ENCODE measurements at places on chromosomes 3 and 15.

DNA sequence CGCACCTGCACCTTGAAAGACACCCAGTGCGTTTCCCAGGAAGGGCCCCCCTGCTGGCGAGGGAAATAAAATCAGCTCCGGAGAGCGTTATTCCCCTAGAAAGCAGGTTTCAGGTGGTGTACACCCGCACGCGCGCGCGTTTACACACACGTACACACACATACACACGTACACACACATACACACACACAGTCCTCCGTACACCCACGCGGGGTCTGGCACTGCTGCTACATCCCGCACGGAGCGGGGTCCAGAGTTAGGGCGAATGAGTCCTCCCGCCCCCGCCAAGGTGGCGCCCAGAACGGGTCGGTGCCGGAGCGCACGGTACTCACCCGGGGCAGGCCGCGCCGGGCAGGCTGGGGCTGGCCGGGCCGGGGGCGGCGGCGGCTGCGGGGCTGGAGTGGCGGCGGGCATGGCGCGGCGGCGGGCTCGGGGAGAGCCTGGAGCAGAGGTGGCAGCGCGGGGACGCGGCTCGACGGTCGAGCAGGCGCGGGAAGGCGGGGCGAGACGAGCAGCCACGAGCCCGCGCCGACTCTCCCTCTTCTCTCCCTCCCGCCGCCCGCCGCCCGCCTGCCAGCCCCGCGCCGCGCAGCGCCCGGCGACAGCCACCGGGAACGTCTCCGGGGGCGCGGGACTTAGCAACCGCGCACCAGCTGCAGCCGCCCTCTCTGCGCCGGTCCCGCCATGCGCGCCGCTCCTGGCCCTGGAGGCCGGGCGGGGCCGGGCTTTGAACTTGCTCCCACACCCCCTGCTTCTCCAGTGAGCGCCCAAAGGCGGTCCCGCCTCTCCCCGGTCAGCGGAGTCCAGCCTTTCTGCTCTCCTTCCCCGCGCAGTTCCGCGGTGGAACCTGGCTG lies at the start of gene DCLK3:
Gene DCLK3, minus strand, starts transcription at position 704 of the 854 bp plus-strand sequence. Its CDS starts 290 bp downstream, at position 414.
- DNase-seq, result no peak

GRCh38 chr15:32033186-32033890 lies 3.0 kb downstream of the CHRNA7 start:
- DNase-seq, result no peak

DNA sequence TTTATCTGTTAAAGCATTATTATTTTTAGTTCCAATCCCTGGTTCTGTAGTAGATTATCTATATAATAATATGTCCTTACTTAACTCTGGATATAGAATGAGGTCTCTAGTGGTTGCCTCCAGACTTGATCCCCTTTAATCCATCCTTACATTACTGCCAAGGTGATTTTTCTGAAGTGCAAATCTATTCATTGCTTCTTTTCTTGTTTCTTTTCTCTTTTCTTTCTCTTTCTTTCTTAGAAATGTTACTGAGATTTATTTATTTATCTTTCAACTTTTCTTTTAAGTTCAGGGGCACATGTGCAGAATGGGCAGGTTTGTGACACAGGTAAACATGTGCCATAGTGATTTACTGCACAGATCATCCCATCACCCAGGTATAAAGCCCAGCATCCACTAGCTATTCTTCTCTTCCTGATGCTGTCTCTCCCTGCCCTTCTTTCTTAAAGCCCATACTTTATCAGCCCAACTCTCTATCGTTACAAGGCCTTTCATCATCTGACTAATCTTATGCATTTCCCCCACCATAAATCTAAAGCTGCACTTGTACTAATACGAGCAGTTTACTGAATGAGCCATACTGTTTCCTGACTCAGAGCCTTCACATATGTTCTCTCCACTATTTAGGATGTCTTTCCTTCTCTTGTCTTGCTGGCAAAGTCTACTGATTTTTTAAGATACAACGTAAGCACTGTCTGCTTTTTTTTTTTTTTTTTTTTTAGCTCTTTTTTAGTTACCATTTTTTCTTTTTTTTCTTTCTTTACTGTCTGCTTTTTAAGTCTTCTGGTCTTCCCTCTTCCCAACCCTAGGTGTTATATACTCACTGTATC lies 4.6 kb downstream of the GLCE start:
- no peak for DNase-seq

DNA sequence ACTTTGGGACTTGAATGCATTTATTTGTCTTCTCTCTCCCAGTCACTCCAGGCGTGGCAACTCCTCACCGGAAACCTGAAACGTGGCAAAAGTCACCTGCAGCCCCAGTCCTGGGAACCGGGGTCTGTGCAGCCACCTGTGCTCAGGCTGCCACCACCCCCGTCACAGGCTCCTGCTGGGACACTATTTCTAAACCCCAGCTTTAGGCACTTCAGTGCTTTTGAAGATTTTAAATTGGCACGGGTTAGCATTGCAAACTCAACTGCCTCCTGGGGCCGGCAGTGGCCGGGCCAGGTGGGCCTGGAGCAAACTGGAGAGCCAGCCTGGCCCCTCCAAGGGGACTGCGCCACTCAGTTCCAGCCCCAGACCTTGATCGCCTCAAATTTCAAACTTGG lies 146.7 kb upstream of the IQSEC1 start:
- DNase-seq, result no peak

DNA sequence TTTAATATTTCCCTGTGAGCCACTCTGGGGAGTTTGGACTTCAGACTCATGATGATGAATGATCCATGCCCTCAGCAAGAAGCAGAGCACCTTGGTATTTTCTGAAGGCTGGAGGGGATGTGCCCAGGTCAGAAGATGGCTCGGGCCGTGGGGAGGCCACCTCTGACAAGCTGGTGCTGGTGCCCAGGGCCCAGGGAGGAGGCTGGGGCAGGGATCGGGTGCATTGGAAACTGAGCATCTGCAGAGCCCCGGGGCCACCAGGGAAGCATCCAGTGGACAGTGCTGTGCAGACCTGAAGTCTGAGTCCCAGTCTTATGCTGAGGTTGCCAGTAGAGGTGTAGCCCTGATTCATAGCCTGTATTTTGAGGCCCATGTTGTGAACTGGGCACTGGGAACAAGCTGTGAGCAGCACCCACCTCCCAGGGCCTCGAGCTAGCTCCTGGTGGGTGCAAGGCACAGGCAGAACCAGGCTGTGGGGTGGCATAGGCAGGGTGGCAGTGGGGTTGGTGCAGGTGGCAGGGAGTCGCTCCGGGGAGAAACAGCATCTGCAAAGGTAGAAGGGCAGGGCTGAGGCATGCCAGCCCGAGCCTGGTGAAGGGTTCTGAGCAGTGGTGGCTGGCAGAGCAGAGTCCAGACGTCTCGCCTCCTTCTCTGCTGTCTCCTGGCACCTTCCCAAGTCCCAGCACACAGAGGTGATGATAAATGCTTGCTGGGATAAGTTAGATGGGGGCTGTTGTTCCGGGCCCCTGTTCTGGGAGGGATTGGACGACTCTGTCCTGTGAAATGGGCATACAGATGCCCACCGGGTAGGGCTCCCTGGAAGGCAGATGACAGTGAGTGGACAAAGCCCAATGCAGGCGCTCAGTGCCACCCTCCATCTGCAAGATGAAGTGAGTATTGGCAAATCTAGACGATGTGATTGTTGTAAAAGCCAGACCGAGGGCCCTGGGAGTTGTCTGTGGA lies 10.6 kb downstream of the DNAJB8 start:
- DNase-seq, result no peak

DNA sequence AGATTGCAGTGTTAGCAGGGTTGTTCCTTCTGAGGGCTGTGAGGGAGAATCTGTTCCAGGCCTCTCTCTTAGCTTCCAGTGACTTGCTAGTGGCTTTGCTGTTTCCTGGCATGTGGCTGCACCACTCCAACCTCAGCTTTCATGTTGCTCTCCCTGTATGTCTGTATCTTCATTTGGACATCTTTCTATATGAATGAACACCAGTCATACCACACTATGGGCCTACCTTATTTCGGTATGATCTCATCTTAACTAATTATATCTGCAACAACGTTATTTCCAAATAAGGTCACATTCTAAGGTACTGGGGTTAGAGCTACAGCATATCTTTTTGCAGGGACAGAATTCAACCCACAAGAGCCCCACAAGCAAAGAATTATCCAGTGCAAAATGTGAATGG lies 356.7 kb upstream of the UMPS start:
- no peak for DNase-seq

- no peak for DNase-seq
Observed at GRCh38 chr3:108441071-108441507, 69.3 kb downstream of the MYH15 start.

DNA sequence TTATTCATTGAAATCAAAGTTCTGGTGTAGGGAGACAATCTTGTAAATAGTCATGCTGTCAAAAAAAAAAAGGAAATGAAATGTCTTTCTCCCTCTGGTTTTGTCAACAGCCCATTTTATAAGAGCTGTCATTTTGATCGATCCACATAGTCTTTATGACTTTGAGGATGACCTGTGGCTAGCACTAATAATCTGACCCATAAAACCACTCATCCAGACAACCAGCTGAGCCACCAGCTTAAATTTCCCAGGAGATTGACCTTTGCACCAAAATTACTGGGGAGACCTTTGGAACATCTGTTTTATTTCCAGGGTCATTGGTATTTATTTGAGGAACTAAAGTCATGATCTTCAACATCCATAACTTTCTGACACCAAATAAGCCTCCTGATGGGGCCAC lies 98.5 kb upstream of the MME start:
- DNase-seq, result no peak

DNA sequence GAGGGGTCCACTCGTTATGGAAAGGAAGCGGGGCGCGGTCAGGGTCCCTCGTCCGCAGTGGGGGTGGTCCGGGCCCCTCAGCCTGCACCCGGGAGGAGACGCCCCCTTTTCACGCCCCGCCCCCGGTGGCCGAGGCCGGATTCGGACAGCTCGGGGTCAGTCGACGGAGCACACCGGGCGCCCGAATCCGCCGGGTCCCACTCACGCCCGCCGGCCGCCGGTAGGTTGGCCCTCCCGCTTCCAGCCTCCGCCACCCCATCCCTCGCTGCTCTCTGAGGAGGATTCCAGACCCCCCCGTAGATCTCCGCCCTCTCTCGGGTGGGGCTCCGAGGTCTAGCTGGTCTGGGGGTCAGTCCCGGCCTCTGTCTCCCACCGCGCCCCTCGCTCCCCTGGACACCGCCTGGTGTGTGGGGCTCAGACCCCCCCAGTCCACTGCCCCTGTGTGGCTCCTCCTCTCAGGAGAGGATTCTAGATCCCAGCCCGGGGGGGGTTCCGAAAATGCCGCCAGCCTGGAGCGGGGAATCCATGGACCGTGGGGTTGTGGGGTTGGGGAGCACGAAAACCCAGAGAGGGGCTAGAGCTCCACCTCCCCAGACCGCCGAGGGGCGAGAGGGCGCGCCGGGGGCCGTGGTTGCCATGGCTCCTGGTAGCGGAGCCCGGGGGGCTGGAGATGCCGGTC lies 725 bp downstream of the CHL1 start:
- DNase-seq, result no peak

GRCh38 chr15:69626095-69627066 lies 173.8 kb downstream of the RPLP1 start:
- no peak for DNase-seq

DNA sequence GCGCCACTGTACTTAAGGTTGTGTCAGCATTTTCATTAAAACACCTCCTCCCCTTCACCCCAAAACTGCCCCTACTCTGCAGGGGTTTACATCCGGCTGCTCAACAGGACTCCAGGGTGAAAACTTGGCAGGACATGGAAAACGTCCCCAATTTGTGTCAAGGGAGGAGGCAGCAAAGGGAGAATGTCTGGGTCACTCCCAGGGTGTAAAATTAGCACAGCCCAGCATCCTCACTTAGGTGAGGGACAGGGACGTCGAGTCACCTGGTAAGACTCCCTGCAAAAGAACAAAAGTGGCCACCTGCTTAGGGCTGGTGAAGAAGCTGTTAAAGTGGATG lies 532.3 kb downstream of the FOXP1 start:
- DNase-seq, result no peak

DNA sequence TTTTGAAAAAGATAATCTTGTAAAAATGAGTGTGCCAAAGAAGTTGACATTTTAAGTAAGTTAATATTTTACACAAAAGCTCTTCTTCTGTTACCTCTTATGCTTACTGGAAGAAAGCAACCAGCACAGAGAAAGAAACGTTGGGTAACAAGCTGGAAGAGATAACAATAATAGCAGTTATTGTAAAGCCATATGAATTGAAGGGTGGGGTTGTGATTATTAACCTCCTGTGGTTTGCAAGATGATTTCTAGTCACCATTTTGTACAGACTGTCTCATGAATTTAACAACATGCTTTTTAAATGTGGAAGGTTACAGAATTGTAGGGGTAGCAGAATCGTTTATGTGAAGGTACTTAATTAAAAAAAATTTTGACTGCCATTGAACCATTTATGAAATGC lies 9.2 kb downstream of the RAP2B start:
- no peak for DNase-seq

DNA sequence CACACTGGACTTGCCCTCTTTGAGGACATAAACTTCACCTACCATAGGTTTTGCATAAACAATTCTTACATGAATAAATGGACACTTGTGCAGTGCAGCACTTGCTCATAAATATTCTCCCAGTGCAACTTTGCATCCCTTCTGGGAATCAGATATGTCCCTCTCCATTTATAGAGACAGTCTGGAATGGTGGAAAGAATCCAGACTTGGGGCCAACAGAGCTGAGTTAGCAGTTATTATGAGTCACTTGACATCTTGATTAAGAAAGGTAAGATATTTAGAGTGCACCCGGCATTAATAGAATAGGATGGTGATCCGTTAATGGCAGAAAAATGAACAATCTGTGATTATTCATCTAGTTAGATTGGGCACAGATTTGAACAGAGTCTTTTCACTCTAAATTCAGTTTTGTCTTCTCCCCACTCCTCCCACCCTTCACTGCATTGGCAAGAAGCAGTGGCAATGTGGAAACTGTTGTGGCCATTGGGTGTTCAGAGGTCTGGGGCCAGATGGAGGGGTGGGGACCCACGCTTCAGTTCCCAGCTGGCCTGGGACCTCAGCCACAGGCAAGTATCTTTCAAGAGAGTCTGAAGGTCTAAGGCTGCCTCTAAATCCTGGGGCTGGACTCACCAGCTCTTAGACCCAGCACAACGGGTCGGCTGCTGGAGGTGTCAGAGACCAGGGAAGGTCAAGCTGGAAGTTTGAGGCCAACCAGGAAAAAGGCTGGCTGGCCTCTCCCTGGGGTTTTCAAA lies 58.9 kb upstream of the KY start:
- no peak for DNase-seq

DNA sequence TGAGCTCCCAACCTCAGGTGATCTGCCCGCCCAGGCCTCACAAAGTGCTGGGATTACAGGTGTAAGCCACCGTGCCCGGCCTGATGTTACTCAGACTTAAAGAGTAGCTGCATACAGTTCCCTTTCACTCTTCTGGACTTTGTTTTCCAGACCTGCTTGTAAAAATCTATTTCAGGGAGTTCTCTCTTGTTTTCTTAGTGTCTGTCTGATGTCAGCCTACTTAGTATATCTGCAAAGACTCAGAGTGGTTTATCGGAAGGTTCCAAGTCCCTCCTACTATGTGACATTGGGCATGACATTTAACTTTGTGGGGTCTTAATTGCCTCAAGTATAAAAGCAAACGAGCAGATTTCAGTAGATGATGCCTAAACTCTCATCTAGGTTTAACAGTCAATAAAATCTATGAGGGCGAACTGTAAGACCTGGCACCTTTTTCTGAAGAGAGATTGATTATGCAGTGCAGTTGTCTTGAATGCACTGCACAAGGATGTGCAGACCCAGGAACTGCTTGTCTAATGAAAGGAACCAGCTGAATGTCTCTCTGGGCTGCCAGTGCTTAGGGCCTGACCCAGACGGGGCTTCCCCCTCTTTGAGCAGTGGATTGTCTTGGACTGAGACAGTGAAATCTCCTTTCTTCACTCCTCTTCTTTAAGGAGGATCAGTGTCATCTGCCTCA lies 301.4 kb downstream of the PTPRG start:
- no peak for DNase-seq

GRCh38 chr3:160746976-160747375 lies 9.1 kb upstream of the PPM1L start:
- DNase-seq, result no peak
